Pulmonary artery endothelial cell (primary cell): ENCODE measurements at places on chromosomes 11 and 22. TPM values are rescaled to one million over a fixed set of nuclear protein-coding genes. Genes with fewer than 3 reads are reported as not detected.

- no peak for DNase-seq
Observed at GRCh38 chr11:34658071-34659015, 37.5 kb downstream of the EHF start.

SPTBN2 gene
- 34.0 and 67.0 TPM in 2 replicates for total RNA-seq

CATSPER1 gene
- 0.11 and 0.20 TPM in 2 replicates for total RNA-seq

- no peak for DNase-seq
Observed at GRCh38 chr11:11589437-11589836, 32.4 kb downstream of the GALNT18 start.

DNA sequence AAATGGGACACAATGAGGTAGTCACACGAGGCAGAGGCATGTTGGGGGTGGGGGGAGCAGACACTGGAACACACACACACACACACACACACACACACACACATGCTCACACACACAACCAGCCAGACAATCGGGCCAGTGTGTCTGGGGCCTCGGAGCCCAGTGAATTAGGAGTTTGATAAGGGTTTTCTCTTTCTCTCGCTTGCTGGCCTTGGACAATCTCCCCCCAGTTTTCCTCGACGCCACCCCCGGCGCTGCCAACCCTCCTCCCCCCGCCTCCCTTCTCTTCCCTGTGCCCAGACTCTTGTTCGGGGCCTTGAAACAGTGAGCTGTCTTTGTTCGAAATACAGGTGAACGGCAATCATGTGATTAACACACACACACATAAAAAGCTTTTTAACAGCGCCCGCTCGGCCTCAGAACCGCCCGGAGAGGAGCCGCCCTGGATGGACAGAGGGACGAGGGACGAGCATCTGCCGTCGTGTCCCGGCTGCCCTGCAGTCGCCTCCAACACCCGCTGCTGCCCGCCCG, 1.5 kb upstream of the SOX10 start:
- DNase-seq: no peak

- DNase-seq: no peak
Observed at GRCh38 chr11:34268906-34269430, 88.8 kb downstream of the ABTB2 start.

DNA sequence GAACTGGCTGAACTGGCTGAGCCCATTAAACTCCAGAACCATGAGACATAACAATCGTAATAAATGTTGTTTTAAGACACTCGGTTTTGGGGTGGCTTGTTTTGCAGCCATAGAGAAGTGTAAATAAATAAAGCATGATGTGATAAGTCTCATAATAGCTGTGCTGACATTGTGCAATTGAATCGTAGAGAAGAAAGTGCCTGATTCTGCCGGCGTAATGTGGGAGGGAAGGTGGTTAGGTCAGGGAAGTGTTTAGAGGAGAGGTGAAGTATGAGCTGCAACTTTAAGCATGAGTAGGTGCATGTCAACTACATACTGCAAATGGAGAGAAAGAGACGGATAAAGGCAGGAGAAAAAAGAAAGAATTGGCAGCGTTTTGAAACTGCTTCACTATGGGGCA, 217.1 kb downstream of the BLID start:
- no peak for DNase-seq

DNA sequence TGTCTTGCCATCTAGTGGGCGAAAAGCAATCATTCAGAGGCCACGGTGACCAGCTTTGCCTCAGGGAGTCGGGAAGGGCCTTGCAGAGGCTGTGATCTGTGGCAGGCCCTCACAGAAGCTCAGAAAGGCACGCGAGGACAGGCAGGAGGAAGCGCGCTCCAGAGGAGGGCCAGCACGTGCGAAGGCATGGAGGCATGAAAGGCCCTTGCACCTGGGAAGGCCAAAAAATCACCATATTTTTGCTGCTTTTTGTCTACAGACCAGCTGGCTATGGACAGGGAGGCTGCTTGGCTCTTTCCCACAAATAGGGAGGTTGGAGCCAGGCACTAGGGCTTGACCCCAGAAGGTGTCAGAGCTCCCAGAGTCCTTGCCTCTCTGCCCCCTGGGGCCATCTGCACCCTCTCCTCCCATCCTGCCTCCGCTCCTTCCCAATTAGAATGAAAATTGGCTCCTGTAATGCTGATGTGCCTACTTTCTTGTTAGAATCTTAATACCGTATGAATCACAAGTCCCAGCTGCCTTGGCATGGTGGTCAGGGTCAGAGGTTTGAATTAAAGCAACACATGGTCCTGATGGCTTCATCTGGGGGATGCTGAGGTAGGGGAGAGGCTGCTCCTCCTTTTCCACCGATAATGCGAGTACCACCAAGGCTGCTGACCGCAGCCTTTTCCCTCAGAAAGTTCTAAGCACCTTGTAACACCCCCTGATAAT, 69.1 kb downstream of the FEZ1 start:
- no peak for DNase-seq

- no peak for DNase-seq
Observed at GRCh38 chr22:46378426-46379065, 43.0 kb downstream of the TRMU start.

- DNase-seq: no peak
Observed at GRCh38 chr11:44243086-44243485, 66.9 kb downstream of the ALX4 start.

TSGA10IP gene
- not detected in 2 replicates for total RNA-seq

TLCD5 gene
- total RNA-seq: 6.0 and 6.4 TPM in 2 replicates

DNA sequence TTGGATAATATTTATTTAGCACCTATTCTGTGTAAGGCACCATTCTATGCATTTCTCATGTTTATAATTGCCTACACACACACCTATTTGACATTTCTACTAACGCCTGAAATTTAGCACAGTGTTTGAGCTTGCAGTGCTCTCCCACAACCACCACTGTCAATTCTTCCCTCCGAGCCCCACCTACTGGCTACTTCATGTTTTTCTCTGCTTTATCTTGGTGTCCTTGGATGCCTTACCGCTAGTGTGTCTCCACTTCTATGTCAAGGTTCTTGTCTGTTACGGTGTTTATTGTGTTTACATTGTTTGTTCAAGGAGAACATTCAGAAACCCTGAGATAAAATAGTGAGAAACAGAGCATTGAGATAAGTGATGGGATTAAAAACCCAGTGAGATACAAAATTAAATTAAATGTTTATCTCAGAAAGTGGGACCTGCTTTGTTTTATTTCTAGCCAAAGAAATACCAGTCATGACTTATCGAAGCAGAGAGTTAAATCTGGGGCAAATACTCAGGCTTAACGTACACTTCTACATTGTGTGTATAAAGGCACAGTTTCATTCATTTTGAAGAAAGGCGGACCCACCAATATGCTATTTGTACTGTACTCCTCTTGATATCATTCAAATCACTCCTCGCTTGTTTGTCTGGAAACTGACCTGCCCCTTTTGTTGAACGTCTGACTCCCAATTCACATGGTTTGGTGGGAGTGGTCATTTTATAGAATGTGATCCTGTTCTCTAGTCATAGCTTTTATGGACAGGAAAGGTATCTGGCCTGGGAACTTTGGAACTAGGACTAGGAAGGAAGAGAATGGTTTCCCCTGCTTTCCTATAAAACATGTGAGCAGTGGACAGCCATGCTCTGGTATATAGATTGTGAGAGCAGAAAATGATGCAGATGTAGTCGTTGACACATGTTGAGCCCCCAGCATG, 39.2 kb upstream of the SLC36A4 start:
- no peak for DNase-seq

PTPN5 gene
- not detected in 2 replicates for total RNA-seq

DNA sequence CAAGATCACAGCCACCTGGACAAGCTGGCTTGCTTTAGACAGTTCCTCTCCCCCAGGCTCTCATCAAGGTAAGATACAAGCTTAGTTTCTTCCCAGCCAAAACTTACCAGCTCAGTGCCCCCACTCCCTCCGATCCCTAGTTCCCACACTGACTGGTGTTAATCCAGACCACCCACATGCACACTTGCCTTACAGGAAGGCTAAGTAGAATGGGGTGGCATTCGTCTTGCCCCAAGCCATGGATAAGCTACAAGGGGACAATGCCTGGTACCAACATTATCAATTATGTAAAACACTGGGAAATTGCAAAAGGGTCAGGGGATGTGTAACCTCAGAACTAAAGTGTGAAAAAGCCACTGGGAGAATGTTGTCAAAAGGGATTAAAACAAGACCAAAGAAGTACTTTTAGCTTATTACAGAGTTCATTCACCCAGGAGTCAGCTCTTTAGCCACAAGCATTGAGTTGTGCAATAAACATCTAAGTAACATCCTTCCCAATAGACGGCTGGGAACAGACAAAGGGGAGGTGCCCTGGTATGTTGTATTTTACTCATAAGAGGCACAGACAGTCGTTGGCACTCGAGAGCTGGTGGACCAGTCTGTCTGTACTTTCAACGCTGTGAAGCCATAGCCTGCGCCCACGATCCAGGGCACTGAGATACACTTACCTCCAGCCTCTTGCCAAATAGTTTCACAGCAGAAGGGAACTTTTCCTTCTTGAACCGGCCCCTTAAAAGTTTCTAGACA, 1.1 kb downstream of the DHCR7 start:
- DNase-seq: no peak

GRCh38 chr11:44192462-44193100, 97.1 kb downstream of the EXT2 start:
- no peak for DNase-seq

COA4 gene
- 76.2 and 82.0 TPM in 2 replicates for total RNA-seq

DNA sequence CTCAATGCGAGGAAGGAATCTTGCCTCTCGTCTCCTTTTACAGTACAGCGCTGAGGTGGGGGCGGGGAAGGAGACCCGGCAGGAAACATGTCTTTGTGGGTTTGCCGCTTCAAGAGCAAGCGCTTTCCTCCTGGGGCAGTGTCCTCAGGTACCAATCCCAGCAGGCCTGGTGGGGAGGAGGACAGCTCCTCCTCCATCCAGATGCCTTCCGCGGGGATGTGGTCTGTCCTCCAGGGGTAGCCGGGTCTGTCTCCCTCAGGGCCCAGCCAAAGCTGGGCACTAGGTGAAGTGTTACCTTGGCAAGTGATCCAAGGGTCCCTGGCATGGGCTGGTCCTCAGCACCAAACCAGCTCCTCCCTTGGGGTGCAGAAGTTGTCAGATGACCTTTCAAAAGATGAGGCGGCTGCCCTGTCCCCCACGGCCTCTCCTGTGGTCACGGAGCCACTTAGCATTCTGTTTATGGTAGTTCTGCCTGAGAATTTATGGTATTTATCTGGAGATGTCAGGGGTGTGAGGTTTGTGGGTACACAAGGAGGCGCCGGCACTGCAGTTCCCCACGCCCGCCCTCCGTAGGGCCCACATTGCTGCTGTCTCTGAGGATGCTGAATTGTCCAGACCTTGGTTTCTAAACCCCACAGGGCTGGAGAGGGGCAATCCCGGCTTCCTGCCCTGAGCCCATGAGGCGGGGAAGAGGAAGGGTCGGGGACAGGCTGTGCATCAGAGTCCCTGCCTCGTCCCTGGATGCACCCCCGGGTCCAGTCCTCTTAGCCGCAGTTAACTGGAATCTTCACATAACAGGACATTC, 93.5 kb upstream of the ANO1 start:
- no peak for DNase-seq

F2 gene
- 0.14 TPM in 1 of 2 replicates, not detected in the other for total RNA-seq

- DNase-seq: no peak
Observed at GRCh38 chr11:67230886-67231285, 35.4 kb upstream of the GRK2 start.

RFPL3 gene
- total RNA-seq: not detected in 2 replicates

- no peak for DNase-seq
Observed at GRCh38 chr11:112348480-112349029, 87.9 kb upstream of the PLET1 start.

DNA sequence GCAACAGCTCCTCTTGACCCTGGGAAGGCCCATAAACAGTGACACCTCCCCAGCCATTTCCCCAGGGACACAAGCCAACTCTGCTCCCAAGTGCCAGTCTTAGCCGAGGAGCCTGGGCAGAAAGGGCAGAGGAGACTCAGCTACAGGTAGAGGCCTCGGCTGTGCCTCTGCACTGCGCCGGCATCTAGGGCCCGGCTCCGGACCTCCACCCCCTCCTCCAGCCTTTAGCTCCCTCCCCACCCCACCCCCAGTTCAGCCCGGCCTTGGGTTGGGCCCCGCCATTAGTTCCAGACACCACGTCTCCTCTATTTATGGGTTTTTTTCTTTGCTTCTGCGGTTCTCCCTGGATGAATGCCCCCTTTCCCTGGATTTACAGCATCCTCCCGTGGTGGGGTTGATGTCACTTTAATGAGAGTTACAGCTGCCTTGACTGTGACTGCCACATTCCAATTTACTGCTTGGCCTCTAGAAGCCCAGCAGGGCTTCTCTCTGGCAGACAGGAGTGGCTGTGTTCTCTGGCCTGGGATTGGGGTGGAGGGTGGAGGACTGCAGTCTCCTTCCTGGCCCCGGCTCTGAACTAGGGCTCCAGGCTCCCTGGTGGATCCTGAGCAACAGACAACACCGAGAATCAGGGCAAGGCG, 13.5 kb upstream of the OAF start:
- DNase-seq: no peak

DNA sequence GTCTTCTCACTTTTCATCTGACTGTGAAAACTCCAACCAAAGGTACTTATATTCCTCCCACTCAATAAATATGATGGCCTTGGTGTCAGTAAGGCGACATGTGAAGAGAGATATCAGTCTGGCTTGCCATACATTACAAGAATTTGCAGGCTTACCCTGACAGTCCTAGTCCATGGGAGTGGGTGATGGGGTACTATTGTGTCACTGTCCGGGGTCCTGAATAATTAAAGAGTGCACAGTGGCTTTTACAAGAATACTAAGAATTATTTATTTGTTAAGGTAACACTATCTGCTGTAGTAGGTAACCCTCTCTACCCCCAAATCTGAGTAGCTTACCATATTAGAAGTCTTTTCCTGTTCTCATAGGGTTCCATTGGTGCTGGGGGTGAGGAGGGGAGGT, 23.1 kb upstream of the IZUMO1R start:
- DNase-seq: no peak

MS4A12 gene
- not detected in 2 replicates for total RNA-seq

MYO7A gene
- total RNA-seq: 0.13 and 0.18 TPM in 2 replicates

DNA sequence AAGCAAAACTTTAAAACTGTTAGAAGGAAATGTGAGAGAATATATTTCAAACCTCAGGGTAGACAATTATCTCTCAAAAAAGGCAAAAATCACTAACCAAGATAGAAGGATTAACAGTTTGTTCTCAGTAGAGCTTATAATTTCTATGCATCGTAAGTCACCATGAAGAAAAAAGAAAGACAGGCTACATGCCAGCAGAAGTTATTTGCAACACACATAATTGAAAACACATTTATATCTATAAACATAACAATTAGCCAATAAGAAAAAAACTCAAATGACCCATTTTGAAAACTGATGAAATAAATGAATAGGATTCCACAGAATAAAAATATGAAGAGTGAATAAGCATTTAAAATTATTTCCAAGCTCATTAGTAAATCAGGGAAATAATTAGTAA, 24.4 kb upstream of the SNX19 start:
- DNase-seq: no peak
